Suppressor macrophage treated with lipopolysaccharide for 1 hour (primary cell): ENCODE measurements at places on chromosomes 12 and 14.

DNA sequence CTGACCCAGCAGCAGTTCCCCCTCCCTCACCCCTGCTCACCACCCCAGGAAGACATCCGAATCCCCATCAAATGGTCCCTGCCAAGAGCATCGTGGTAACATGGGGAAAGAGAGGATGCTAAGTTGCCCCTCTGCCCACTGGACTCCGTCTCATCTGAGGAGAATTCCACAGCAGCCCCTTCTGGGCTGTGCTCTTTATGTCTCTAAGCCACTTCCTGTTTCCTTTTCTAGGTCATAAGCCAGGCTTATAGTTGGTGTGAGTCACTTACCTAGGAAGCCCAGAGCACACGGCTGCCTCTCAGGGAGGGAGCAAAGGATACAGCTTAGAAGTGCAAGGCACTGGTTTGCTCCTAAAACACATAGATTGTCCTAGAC, 76.0 kb downstream of the VCPKMT start:
- peak; percentile 85 for DNase-seq

DNA sequence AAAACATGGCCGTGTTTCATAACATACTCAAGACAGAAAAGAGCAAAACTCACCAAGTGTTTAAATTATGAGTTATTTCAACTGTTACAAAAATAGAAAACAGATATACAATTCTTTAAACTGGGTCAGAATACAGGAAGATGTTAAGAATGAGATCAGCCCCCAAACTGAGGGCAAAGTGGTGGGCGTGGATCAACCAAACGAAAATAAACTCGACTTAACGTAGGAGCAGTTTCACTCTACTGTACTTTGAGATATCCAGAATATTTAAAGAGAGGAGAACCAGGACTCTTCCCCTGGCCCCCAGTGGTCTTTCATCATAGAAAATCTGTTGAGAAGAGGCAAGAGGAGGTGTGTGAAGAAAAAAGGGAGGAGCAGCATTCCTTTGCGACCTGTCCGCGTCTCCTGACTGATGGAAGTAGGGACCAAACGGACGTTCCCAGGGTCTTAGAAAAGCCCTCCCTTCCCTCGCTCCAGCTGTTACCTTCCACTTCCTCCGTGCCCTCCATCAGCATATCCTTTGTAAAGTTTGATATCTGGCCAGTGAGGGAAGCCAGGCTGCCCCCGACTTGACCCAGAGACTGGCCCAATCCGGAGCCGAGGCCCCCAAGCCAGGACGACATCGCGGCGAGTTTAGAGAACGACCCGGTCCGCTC, 668 bp downstream of the TRIP11 start:
- DNase-seq = peak; percentile 62

- DNase-seq = no peak
Measured at GRCh38 chr12:9648701-9649531, 20.6 kb upstream of the CLEC2D start.

- no peak for DNase-seq
Measured at GRCh38 chr14:71714225-71714624, 218.0 kb upstream of the RGS6 start.

- no peak for DNase-seq
Measured at GRCh38 chr14:50999726-51000125, 55.4 kb upstream of the PYGL start.

DNA sequence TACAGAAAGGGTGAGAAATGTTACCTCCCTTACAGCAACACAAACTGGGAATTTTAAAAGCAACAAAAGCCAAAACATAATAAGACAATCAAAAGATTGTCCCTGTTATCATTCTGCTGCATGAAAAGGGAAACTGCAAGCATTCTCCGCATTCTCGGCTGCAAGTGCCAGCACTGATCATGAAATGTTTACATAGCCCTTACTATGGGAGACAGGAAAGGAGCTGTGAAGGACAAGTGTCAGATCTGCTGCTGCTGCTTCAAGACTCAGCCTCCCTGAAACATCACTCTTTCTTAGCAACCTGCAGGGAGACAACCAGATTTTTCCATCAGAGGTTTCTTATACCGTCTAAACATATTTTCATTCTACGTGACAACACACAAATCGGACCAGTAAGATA, 20.1 kb downstream of the DENND5B start:
- DNase-seq = no peak
